Naive B cell (primary cell): ENCODE measurements at places on chromosomes 3 and 15. TPM values are rescaled to one million over a fixed set of nuclear protein-coding genes. Genes with fewer than 3 reads are reported as not detected.

DNA sequence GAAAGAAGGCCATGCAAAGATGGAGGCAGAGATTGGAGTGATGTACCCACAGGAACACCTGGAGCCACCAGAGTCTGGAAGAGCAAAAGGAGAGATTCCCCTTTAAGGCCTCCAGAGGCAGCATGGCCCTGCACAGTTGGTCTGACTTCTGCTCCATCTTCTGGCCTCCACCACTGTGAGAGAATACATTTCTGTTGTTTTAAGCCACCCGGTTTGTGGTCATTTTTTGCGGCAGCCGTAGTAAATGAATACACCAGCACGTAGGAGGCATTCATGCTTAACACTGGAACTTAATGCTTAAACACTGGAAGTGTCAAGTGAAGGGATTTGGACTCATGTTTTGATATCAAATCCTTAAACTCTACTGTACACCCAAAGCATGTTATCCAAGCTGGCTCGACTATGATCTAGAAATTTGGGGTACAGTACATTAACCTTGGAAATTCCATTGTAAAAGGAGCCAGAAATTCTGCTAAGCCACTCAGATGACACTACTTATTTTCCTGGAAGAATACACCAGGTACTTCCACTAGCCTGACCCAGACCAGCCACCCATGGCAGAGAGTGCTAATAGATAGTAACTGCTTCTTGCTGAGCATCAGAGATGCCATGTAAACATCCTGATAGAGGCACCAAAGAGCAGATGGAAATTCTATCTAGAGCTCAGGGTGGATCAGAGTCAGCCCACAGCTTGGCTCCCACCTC, 190.9 kb downstream of the ADAMTS9 start:
- DNase-seq: no peak

DNA sequence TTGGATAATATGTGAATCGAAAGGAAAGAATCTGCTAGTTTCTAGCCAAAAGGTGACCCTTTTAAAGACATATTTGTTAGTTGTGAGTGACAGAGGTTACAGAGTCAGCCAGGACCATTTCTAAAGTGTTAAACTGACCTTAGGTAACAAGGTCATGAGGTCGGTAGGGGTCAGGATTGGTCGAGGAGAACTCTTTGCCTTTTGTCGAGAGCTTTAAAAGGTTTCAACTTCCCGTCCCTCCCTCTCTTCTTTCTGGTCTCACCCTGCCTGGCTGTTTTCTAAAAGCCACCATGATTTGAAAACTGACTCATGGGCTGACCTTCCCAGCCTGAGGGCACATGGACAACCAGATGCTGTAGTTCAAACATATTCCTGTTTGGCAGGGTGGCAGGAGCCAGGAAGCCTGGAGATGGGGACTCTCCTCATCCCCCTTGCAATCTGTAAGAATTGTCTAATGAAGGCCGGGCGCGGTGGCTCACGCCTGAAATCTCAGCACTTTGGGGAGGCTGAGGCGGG, 25.8 kb upstream of the PRTG start:
- DNase-seq: no peak

DNA sequence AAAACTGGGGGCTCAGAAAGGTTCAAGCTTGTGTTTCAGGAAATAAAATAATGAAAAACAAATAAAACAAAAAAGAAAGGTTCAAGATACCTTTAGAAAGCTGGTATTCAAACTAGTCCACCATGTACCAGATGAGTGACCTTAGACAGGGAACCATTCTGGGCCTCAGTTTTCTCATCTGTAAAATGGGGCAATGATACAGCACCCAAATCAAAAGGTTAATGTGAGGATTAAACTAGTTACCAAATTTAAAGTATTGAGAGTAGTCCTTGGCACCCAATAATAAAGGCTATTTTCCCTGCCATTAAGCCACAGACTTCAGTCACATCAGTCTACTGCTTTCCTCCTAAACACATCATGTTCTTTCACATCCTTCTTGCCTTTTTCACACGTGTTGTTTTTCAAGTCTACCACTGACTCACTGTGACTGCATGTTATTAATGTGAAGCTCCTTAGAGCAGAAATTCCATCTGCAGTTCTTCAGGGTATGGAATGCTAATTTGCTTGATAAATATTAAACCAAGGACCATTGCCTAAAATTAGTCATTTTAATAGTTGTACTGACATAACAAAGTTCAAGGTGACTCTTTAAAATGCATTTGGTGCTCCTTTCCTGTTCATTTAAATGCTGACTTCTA, 19.9 kb downstream of the TAMM41 start:
- DNase-seq: no peak

NR2C2 gene
- 0.49 TPM for polyA plus RNA-seq

DNA sequence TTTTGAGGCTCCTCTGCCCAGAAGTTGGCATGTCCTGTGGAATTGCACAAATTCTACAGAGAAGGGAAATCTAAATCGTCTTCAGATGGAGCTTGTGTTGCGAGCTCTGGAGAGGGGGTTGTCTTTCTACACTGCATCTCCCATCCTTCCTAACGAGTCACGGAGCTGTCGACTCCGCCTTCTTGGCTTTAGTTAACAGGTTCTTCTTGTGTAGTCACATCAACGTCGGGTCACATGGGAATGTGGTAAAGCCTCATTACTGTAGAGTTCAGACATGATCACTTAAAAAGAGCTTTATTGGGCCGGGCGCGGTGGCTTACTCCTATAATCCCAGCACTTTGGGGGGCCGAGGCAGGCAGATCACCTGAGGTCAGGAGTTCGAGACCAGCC, 60.0 kb downstream of the DNASE1L3 start:
- DNase-seq: no peak

- no peak for DNase-seq
These were observed 787 bp downstream of the TRPM1 start for GRCh38 chr15:31100738-31101137.

DNA sequence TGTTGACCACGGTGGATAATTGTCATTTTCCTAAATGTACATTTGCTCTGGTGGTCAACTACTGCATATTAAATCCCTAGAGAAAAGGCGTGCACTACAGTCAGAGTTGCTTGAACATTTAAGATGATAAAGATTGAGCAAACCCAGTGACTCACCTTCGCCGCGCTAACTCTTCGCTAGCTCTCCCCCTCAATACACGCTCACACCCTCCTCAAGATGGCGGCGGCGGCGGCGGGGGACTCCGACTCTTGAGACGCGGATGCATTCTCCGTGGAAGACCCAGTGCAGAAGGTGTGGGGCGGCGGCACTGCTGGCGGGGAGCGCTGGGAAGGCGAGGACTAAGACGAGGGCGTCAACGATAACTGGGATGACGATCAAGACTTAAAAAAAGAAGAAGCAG, 79.8 kb upstream of the PFN2 start:
- DNase-seq: no peak

CRABP1 gene
- not detected for polyA plus RNA-seq

DNA sequence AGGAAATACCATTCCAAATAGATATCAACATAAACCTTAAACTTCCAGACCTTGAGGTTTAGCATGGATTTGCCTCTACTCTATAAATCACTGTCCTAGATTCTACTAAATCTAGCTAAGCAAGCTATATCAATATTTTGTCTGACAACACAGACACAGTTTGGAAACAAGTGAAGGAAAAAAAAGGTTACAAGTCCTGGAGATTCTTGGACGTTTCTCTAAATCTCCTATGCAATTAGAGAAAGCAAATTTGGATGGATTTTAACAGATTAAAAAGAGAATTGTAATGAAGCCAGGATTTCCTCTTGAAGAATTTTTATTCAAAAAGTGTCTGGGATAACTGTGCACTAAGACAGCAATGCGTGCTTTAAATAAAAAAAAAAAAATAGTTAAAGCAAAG, 441.1 kb upstream of the DPH6 start:
- no peak for DNase-seq

DNA sequence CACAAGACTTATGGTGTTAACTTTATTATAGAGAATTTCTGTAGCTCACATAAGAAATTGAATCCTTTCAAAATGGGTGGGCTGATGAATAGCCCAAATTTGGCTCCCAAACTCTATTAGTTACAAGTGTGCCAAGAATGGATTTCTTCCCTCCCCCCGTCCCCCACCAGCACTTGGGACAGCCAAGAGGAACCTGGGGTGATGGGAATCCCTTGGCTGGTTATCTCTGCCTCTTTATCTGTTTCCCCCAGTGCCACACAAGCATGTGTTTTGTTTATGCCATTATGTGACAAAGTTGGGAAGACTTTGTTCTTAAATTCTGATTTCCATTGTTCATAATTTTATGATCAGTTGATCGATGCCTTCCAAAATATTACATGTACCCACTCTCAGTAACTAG, 28.3 kb downstream of the CMSS1 start:
- DNase-seq: no peak

DNA sequence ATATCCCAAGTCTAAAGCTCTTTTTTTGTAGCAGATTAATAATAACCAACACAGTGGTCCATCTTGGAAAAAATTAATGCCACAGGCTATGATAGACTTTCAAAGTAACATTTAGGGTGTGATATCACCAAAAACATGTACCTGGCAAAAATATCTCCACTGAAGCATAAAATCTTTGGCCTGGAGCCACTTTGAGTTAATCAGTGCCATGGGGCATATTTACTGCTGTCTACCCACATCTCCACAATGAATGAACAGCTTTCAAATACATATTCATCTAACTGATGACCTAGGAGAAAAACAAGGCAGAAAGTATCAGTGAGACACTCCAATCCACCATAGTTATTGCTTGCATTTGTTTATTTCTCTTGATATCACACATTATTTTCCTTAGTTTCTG, 296.0 kb upstream of the MDFIC2 start:
- DNase-seq: no peak

DNA sequence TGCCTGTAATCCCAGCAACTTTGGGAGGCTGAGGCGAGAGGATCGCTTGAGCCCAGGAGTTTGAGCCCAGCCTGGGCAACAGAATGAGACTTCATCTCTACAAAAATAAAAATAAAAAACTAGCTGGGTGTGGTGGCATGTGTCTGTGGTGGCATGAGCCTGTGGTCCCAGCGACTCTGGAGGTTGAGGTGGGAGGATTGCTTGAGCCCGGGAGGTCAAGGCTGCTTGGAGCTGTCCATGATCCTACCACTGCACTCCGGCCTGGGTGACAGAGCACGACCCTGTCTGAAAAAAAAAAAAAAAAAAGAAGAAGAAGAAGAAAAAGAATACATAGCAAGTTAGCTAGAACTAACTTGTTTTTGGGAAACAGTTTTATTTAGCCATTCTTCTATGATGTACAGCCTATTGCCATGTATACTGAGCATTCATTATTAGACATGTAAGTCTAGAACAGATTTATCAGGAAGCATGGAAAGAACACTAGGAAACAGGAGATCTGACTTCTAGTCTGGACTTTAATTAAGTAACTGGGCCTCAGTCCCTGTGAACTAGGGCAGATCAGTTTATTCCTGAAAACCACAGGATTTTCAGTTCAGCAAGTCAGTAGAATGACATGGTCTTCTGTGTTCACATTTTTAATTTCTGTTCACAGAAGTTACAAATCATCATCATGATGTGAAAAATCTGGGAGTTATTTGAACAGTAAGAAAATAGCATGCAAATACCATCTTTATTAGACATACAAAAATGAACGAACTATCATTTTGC, 65.5 kb downstream of the KAT2B start:
- no peak for DNase-seq

CIDEC gene
- not detected for polyA plus RNA-seq

- DNase-seq: no peak
These were observed 49.8 kb downstream of the BOC start for GRCh38 chr3:113261063-113261625.

DNA sequence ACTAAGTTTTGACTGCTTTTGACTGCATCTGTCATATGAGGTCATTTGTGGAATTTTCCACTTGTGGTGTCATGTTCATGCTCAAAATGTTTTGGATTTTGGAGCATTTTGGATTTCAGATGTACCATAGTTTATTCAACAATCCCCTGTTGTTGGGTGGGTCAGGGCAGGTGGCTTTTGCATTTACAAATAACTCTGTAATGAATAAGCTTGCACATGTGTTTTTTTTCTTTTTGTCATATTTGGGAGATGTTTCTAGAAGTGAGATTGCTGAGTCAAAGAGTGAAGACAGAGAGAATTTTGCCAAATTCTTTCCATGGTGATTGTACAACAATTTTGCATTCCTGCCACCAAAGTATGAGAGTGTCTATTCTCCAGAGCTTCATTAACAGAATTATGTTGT, 62.4 kb upstream of the ADPGK start:
- DNase-seq: no peak

GRCh38 chr3:46059432-46059831, 32.1 kb upstream of the XCR1 start:
- peak; percentile 32 for DNase-seq

GRCh38 chr3:72798552-72799195, 49.6 kb downstream of the SHQ1 start:
- DNase-seq: no peak

DNA sequence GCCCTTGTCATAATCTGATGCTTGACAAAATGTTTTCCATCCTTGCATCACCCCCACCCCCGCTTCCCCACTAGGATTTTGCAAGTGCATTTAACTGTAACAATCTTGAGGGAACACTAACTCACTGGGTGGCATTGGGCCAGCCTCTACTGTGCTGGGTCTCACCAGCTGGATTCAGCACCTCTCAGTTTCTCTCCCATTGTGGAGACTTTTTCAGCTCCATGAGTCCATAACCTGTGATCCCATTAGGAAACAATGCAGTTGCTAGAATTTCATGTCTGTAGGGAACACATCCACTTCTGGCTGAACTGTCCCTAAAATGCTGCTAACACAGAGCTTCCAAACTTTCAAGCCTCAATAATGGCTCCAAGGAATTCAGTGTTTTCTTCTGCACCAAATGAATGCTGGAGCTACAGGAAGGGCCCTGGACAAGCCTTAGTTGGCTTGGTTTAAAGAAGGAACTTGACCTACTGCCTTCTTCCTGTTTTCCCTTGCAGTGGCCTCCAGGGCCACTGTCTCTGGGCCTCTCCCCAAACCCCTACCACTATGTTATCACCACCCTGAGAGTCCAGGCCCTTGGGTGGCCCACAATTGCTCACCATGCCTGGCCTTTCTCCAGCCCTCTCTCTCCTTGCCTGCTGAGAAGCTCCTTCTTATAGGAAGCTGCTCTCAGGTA, 15.6 kb downstream of the CYP19A1 start:
- DNase-seq: no peak

RLBP1 gene
- not detected for polyA plus RNA-seq

GRCh38 chr15:32908135-32908801, 190.5 kb downstream of the GREM1 start:
- peak; percentile 65 for DNase-seq

FRMD5 gene
- 0.29 TPM for polyA plus RNA-seq

DNA sequence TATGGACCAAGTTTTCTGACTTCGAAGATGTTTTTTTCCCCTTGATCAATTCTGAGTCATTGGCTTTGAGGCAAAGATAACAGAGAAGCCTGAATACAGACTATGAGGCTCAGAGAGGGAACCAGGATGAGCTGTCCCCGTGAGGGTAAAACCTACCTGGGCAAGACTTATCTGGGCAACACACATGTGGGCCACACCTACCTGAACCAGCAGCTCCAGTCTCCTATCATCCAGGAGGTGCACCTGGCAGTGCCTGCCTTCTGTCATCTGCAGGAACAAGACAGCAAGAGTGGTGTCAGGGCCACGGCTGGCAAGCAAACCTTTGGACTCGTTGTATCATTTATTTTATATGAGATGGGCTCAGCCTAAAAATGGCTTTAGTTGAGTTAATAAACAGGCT, 72.6 kb downstream of the FRMD4B start:
- DNase-seq: no peak

HCLS1 gene
- polyA plus RNA-seq: 481 TPM

STXBP5L gene
- polyA plus RNA-seq: not detected
